ENCODE measurements at places on chromosomes 1 and 21.

- no peak for DNase-seq
Observed at GRCh38 chr1:61569303-61569621, 155.7 kb downstream of the TM2D1 start.

GRCh38 chr1:61741711-61742619 lies at the start of gene PATJ:
PATJ (plus strand) TSS chr1:61742480; CDS start chr1:61762893, 20,413 bp downstream.
- peak; percentile 79 for DNase-seq

DNA sequence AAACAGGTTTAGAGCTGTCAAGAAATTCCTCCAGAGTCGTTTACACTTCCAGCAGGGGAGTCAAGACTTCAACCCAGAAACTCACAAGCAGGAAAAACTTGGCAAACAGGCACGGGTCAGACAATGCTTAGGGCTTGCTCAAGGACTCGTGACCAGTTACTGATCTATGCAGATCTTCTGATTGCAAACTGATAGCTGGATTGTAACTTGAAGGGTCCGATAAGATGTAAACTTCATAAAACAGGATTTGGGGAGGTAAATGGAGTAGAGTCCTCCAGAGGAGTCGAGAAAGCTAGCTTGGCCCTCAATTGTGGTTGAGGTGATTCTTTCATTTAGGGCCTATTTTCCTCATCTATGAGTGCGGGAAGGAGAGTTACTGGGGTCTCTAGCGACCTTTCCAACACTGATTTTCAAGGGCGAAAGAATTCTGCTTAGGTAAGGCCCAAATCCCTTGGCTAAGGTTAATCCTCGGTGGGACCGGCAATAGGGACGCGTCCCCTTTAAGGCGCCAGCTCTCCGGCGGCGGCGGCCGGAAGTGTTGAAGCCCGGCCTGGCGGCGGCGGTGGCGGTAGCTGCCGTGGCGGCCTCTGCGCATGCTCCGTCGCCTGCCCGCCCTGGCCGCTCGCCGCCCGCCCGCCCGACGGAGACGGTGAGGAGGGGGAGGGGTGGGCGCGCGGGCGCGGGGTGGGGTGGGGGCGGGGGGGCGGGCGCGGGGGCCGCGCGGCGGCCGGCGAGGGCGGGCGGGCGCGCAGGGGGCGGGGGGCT lies at the start of gene GMEB1:
Gene GMEB1, plus strand, starts transcription at position 594 of the 765 bp plus-strand sequence. CDS start 14,829 bp downstream, outside the sequence.
- peak; percentile 86 for DNase-seq

- DNase-seq: no peak
Observed at GRCh38 chr1:11483581-11484320, 4.8 kb downstream of the DISP3 start.

- DNase-seq: no peak
Observed at GRCh38 chr1:111192658-111193519, 7.6 kb downstream of the DENND2D start.

GRCh38 chr1:221161571-221162041 lies 282.4 kb downstream of the HLX start:
- no peak for DNase-seq

DNA sequence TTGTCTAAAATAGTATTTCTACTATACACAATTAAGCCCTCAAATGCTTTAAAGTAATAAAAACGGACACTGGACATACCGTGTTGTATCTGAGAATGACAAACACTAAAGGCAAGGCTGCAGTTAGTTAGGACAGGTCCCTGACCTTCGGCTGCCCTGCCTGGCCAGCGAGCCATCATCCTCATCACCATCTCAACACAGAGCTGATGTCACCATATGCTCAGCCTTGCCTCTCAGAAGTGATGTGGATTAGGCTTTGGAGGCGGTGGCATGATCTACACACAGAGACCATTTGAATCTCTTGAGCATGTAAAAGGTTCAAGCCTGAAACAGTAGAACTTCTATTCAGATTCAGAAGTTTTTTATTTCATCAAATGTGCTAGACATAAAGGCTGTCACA lies 244.7 kb downstream of the SDCCAG8 start:
- no peak for DNase-seq

- DNase-seq: no peak
Observed at GRCh38 chr1:56317722-56318121, 261.6 kb downstream of the PLPP3 start.

DNA sequence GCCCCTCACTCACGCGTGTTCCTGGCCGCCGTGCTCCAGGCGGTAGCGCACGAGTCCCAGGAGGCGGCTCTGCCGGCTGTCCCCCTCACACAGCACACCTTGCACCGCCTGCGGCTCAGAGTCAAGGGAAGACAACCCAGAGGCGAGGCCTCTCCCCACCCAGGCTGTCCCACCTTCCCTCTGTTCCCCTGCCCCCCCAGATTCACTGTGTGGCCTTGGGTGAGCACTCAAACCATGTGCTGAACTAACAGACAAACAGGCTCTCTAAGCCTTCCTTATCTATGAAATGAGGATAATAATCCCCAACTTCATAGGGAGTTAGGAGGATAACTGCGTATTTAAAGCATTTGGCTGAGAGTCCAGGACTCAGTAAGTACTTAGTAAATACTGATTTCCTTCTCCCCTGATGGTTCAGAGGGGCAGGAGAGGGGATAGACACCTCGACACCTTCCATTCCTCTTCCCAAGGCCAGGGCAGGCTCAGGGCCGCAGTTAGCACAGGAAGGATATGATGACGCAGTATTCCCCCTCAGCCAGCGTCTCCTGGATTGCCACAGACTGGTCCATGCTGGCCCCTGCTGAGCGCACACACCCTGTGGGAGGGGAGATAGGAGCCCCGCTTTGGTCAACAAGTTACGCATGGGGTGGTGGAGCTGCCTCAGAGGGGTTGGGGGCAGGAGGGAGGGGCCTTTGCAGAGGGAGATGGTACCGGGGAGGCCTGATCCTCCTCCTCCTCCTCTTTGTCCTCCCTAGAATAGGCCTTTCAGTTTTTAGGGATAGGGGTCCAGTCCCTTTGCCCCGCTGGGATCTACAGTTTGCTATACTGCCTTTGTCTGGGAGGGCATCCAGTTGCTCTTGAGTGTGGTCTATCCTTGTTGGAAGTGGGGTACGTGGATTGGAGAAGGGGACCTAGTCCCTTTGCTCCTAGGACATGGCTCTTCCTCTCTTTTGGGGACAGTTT lies 830 bp downstream of the INPP5B start:
- peak; percentile 42 for DNase-seq

DNA sequence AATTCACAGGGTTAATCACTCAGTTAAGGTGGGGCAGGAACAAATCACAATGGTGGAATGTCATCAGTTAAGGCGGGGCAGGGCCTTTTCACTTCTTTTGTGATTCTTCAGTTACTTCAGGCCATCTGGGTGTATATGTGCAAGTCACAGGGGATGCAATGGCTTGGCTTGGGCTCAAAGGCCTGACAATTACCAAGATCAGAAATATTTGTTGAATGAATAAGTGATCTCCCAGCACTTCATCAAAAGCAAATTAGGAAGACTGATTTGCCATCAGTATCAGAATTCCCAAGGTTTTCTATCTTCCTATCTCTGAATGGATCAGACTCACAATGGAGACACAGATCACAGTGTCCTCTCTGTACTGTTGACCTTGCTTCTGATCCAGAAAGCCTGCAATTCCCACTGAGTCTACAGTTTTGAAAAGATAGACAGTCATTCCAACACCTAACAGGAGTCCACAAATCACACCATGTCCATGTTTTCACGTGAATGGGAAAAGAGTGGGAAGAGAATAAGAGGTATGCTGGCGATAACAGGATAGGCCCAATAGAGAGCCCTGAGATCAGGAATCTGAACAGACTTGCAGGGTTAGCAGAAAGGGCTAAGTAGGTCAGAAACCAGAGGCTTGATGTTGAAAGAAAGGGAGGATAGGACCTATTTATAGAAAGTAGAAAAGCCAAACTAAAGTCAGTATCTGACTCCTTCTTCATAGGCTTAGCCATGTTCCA lies 75.3 kb downstream of the KCNK1 start:
- no peak for DNase-seq

GRCh38 chr1:35568975-35569395 lies 4.1 kb upstream of the TFAP2E start:
- DNase-seq: peak; percentile 79

DNA sequence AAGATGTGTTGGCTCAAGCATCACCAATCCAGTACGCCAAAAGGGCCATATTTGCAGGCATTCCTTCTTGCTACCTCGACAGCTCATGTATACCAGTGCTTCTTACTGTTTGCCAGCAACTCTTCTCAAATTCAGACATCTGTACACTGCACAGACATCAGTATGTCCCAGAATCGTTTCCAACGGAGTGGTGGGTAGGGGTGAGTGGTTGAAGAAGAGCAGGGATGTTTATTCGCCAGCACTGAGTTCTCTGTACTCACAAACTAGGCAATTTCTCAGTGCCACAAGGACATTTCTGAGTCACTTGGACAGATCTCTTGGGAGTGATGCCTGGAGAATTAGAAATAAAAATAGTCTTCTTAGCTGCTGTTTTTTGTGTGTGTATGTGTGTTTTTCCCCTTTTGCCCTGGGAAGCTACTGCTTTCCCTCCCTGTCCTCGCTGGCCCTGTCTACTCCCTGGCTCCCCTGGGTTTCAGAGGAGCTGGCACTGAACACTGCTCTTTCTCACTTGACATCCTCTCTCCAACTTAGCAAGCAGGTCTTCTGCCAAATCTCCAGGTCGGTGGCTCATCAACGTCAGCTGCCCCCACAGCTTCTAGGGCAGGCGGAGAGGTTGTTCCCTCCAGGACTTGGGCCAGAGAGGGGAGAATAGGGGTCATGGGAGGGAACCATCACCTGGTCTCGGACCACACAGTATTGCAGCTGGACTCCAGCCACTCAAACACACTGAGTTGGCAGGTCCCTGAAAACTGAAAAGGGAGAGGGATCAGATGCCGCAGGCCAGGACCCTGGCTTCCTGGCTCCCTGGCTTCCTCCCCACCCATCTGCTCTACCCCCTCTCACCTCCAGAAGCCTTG lies 90.5 kb downstream of the NMNAT2 start:
- DNase-seq: no peak

DNA sequence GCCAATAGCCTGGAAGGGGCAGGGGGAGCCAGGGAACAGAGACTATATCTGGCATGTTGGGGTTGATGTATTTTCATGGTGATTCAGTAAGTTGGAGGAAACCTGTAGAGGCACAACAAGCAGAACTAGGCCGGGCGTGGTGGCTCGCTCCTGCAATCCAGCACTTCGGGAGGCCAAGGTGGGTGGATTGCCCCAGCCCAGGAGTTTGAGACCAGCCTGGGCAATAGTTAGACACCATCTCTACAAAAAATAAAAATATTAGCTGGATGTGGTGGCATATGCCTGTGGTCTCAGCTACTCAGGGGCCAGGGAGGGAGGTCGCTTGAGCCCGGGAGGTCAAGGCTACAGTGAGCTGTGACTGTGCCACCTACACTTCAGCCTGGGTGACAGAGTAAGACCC lies 10.1 kb upstream of the PTCH2 start:
- DNase-seq: no peak

DNA sequence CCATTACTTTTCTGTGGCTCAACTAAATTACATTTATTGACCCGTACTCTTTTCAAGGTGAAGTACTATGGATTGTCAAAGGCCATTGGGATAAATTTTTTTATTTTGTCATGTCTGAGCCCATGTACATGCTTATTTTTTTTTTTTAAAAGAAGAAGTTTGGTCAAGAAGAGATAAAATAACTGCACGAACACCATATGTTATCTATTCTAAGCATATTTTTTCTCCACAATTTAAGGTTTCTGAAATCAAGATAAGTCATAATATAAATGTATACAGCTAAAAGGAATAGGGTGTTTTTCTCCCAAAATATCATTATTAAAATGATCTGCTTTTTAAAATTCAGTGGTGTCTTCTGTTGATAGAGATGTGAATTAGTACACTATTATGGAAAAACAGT lies 35.0 kb upstream of the SH2D1B start:
- no peak for DNase-seq

- DNase-seq: no peak
Observed at GRCh38 chr1:10899490-10900250, 103.2 kb upstream of the CASZ1 start.

DNA sequence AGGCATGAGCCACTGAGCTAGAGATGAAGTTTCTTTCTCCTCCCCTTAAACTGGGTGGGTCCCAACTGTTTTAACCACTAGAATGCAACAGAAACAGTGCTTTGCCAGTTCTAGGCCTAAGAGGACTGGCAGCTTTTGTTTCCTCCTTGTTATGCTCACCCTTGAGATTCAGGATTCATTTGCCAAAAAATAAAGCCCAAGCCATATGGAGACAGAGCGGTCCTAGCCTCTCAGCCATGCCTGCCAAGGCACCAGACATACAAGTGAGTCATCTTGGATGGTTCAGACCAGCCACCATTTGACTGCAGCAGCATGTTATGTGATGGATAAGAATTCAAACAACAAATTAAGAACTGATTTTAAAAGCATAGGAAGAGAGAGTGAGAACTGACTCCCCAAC lies 38.1 kb upstream of the STUM start:
- no peak for DNase-seq

DNA sequence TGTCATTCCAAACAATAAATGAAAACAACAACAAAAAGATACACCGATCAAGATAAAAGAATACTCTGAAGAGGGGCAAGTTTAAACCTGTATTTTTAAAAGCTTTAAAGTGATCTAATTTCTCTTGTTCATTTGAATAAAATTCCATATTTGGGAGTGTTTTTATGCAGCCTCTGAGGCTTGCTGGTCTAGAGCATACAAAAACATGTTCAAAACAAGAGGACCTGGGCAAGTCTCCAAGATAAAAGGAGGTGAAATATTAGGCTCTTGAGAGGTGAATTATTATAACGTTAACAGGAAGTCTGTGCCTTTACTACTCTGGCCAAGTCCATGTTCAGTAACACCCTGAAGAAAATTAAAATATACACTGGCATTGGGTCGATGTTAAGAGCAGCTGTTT lies 20.1 kb downstream of the URB1 start:
- no peak for DNase-seq

GRCh38 chr1:187374742-187375141 lies 546.0 kb downstream of the PLA2G4A start:
- DNase-seq: no peak

GRCh38 chr1:209567698-209568175 lies 15.8 kb upstream of the CAMK1G start:
- DNase-seq: no peak

DNA sequence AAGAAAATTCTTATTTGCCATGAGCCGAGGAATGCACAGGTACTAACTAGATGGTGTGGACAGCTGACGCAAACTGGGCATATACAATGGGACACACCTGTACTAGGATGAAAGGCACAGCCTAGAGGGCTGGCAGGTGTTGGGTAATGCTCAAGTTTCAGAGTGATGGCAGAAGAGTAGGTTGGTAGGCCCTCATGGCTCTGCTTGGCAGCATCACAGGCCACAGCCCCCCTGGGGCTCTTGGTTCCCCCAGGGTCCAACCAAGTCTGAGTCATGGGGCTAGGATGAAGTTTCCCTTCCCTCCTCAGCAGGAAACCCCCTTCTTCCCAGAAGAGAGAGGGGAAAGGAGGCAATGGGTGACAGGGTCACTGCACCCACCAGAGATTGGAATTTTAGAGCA lies 35.2 kb downstream of the SPEN start:
- no peak for DNase-seq

DNA sequence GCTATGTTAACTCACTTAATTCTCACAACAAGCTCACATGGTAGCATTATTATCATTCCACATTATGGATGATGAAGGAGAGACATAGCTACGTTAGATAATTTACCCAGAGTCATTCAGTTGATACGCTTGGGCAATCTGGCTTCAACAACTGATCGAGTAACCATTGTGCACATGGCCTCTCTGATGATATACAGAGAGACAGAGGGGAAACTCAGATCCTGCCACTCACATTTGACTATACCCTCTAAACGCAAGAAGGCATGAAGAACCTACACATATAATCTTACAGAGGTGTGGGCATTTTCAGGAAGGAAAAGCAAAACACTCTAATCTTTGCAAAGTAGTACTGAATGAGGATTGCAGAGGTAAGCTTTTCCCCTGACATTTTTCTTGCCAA lies 360.1 kb downstream of the BARHL2 start:
- DNase-seq: no peak

- DNase-seq: no peak
Observed at GRCh38 chr21:14488672-14489204, 57.4 kb downstream of the SAMSN1 start.
